ENCODE measurements at places on chromosomes 13 and 19.

DNA sequence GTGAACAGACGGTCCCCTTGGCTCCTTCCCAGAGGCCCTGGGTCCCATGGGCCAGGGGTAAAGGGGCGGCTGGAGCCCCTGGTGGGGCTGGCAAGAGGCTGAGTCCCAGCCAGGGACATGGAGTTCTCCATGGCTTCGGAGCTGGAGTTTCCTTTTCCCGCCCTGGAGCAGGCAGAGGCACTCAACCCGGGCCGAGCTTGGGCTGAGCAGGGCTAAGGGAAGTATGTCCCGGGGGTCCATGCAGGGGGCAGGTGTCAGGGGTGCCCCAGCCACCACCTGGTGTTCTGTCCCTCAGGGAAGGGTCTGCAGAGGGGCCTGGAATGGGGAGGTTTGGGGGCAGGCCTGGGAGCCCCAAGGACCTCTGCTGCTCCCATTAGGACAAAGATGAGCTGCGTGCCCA lies 54.0 kb upstream of the TPM4 start:
- no peak for DNase-seq

- no peak for DNase-seq
Measured at GRCh38 chr19:589693-590395, at the start of gene HCN2. Gene HCN2, plus strand, starts transcription at chr19:589881. Its CDS starts 65 bp downstream, at chr19:589946.

GRCh38 chr19:50378863-50379236 lies 2.6 kb downstream of the NR1H2 start:
- DNase-seq: no peak

GRCh38 chr19:2852598-2852997 lies 11.3 kb downstream of the ZNF555 start:
- no peak for DNase-seq

GRCh38 chr19:16698914-16699313 lies 20.7 kb upstream of the NWD1 start:
- no peak for DNase-seq

GRCh38 chr13:31328549-31329235 lies 128.9 kb downstream of the B3GLCT start:
- no peak for DNase-seq

- no peak for DNase-seq
Measured at GRCh38 chr13:27504868-27505194, 54.5 kb upstream of the MTIF3 start.

DNA sequence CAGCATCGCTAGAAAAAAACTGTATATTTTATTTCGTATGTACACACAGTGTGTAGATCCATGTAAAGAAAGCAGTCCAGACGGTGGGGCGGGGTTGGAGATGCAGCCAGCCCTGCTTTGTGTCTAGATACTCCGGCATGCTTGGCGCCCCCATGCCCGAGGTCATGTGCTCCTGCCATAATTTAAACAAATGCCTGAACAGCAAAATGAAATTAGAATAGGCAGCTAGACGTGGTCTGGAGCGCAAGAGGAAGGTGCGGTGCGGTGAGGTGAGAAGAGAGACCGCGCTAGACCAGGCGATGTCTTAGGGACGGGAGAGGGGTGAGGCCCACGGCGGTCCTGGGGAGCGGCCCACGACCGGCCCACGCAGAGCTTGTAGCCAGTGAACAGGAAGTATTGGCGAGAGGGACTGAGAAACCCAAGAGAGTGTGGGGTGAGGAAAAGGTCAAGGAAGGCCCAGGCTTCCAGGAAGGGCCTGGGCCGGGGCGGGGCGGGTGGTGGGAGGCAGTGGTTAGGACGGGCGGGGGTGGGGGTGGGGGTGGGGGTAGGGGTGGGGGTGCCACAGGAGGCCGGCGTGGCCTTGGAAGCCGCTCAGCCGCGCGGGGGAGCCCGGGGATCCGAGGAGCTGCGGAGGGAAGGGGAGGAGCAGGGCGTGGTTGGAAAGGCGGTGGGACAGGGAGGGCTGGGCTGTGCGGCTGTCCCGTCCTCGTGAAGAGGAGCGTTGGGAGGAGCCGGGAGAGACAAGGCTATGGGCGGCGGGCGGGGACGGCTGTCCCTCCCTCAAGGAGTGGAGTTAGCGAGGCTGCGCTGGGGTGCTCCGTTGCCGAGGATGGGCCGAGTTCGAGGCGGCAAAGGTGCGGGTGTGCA lies 254.7 kb upstream of the SGCG start:
- DNase-seq: no peak

- no peak for DNase-seq
Measured at GRCh38 chr13:95254339-95254738, 46.9 kb downstream of the ABCC4 start.
